Psoas muscle (tissue), 8 donors: ENCODE measurements at places on chromosomes 11 and 22. TPM values are rescaled to one million over a fixed set of nuclear protein-coding genes. Genes with fewer than 3 reads are reported as not detected.

Gene ARHGAP42
- polyA plus RNA-seq: 4.2 TPM

Gene SCGB1A1
- polyA plus RNA-seq: not detected

Gene CARD18
- polyA plus RNA-seq: not detected

Gene DNAL4
- polyA plus RNA-seq: 11.8 TPM

Gene CPT1A
- 12.9 TPM for polyA plus RNA-seq

Gene BCO2
- 3.5 TPM for polyA plus RNA-seq

DNA sequence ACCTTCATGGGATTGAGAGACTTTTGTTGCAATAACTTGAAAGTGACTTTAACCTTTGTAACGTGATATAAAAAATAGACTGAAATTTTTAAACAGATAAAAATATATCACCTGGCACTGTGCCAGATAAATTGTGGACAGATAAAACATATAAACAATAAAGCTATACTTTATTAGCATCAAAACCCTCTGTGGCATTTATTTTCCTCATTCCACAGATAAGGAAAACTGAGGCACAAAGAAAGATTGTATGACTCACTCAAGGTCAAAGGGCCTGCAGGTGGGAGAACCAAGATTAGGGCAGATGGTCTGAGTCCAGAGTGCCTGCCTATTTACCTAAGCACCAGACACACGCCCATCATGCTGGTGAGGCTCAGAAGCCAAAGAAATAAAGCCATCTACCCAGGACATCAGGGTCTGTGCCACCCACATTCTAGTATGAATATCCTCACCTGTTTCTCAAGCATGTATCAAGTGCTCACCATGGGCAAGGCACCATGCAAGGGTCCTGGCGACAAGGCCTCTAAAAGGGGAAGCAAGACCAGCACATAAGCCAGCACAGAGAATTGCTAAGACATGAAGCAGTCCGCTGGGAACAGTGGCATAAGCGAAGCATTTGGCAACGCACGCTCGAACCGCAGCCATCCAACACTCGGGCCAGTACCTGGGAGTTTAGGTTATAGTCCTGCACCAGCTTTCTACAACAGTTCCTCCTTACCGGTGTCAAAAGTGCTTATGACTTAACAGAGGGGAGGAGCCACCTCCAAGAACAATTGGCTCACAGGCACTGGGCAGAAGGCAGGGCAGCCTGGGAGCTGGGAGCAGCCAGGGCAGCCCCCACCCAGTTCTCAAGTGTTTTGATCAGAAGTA is 17.6 kb downstream of the MYH9 start:
- DNase-seq: peak; percentile 34

GRCh38 chr11:128324051-128324481 is 263.3 kb downstream of the ETS1 start:
- DNase-seq: no peak

GRCh38 chr11:129013737-129014475 is 71.2 kb upstream of the TP53AIP1 start:
- no peak for DNase-seq

GRCh38 chr11:75823946-75824345 is 8.9 kb downstream of the UVRAG start:
- DNase-seq: no peak

DNA sequence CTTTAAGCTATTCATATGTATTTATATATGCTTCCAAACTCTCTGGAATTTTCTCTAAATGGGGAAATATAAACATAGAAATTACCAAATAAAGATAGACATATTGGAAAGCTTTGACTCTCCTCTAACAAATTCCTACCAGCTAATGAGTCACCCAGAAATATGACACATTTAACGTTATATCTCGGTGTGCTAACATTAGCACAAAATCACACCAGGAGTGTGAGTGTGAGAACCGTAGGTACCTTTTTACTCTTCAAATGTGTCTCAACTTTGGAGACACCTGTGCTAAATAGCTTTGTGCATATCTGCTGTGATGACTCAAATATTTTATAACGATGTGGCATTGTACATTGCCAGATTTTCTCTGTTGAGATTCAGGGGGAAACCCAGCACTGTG is 714.4 kb downstream of the METTL15 start:
- DNase-seq: no peak

DNA sequence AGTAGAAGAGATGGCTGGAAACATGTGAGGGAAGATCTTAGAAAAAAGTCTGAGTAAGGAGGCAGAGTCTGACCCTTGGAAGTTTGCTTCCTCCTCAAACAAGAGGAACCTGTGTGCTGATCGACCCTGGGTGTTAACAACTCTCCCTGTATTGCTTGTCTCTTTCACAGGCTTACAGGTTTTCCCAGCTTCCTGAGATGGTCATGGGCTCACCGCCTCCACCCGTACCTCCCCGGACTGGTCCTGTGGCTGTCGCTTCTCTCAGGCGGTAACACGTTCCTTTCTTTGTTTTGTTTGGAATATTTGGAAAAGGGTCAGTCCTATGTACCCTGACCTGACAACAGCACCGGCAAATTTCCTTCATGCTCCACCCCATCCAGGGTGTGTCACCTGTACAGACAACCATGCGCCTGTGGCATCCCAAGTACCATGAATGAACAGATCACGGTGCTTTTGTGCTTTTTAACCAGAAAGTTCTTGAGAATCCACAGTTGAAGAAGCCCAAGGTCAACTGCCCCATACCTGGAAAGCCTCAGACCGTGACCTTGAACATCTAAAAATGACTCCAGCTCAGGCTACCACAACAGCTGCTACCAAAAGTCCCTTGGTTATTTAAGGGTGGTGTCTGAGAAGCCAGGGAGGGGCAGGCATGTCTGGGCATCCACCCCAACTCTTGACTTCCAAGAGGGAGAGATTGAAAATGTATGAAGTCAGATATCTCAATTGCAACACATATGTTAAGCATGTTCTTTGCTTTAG is 44.6 kb downstream of the C11orf91 start:
- DNase-seq: no peak
